ENCODE measurements at places on chromosomes 2 and 18.

- no peak for DNase-seq
Measured at GRCh38 chr2:225531559-225531958, 132.0 kb downstream of the NYAP2 start.

DNA sequence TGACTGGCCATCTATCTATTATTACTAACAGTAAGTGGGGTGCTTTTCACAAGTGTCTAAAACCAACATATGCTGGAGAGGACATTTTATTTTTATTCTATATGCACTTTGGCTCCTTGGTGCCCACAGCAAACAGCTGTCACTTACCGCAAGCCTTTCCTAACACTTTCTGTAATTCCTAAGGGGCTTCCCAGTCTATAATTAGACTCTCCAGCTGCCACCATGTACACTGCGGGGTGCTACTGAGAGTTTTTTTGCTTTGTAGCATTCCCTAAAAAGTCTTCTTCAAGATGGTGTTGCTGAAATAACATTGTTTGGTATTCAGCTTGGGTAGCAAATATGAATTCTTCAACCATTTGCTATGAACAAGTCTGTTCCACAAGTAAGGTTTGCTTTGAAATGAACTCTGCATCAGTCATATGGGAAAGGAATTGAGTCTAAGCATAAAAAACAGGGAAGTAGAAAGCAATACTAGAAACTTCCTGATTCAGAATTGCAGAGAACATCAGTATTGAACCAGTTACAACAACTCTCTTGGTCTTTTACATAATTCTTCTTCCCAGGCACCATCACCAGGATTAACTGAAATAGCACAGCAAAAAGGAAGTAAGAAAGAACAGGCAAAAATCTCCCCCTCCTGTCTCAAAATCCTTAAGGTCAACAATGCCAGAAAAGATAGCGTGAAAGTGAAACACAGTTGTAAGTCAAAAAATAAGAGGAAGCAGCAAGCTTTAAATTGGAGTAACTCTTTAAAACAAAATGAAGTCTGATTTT is 28.6 kb downstream of the EPB41L3 start:
- no peak for DNase-seq

DNA sequence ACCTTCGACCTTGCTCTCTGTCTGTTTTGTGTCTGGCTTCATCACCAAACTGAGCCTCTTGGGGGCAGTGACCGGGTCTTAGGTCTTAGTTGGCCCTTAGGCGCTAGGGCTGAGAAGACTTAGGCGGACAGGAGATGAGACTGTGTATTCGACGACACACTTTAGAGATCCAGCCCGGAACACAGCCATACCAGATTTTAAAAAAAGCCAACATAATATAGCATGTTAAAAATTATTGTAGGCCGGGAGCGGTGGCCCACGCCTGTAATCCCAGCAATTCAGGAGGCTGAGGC is 9.5 kb upstream of the PROC start:
- no peak for DNase-seq

- no peak for DNase-seq
Measured at GRCh38 chr2:138125306-138126288, 161.3 kb downstream of the HNMT start.

DNA sequence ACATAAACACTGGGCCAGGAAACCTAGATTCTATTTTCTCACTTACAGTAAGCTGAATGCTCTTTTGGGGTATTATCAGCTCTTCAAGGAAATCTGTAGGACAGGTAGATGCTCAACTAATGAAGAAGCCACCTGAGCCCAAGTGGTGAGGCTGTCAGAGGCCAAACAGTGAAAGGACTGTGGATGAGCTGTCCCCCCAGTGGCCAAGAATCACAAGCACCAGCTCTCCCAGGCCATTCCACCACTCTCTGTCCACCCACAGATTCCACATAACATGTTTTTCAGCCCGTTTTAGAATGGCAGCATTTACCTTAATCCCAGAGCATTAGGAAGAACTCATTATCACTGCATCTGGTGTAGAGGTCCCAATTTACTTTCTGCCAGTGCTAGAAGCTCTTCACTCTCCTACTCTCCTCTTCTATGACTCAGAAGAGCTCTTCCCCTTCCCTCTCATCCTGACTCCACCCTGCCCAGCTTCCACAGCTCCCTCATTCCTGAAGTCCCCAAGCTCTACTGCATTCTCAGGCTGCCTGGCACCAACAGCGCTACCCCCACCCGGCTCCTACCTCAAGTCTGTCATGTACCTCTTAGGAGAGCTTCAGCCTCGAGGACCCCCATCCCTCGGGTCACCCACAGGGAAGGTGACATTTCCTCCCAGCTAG is 43.8 kb upstream of the GORASP2 start:
- no peak for DNase-seq

DNA sequence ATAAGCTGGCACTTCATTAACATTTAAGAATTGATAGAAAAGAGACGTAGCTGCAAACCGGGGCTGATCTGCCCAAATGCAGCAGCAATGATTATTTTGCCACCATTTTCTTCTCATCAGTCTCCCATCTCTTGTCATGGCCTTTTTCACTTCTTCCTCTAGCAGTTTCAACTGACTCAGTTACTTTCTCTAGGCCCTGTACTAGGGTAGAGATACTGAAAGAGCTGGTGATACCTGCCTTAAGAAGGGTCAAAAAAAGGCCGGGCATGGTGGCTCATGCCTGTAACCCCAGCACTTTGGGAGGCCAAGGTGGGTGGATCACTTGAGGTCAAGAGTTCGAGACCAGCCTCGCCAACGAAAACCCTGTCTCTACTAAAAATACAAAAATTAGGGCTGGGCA is 127.4 kb downstream of the LTBP1 start:
- DNase-seq, result no peak

DNA sequence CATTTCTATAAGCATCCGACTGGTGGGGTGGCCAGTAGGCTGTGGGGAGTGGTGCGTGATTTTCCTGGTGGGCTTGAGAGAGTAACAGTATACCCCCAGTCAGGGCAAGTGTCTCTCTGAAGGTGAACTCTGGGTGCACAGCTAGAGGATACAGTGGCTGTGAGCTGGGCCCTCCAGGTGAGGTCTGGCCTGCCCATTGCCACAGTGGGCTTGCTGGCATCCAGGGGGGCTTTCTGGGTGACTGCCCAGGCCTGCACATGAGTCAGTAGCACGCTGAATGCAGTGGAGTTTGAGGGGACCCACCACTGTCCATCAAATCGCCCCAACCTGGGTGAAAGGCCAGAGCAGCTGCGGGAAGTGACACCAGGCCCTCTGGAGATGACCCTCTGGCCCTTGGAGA is 4.5 kb downstream of the STEAP3 start:
- DNase-seq, result no peak

GRCh38 chr2:1742681-1743395 is 1.5 kb downstream of the PXDN start:
- no peak for DNase-seq

GRCh38 chr2:119644186-119644585 is 34.8 kb upstream of the TMEM177 start:
- no peak for DNase-seq

All from CD4-positive, CD25-positive, alpha-beta regulatory T cell (primary cell).